ENCODE measurements at places on chromosomes 2 and 18.

- no peak for DNase-seq
These were observed 44.9 kb downstream of the NRP2 start for GRCh38 chr2:205727174-205727573.

DNA sequence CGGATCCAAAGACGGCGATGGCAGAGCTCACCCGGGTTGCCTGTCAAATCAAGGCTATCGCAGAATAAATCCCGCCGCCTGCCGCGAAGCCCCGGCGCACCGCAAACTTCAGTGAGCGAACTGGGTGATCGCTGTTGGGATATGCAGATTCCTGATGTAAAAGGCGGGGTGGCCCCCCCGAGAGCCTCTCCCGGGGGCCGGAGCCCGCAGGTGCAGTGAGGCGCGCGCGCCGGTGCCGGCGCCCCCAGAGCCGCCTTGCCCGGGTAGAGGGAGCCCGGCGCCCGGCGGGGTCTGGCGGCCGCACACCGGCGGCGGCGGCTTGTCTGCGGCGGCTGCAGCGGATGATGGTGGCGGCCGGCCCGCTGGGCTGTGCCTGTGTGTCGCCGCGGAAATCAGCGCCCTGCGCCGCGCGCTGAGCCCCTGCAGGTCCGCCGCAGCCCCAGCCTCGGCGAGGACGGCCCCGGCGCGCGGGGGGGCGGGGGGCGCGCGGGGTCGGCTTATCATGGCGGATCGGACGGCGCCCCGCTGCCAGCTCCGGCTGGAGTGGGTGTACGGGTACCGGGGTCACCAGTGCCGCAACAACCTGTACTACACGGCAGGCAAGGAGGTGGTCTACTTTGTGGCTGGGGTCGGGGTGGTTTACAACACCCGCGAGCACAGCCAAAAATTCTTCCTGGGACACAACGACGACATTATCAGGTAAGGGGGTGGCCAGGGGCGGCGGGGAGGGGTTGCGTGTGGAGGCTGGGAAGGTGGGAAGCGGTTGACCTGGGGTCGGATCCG, 1.3 kb downstream of the EML6 start:
- DNase-seq: peak; percentile 32

DNA sequence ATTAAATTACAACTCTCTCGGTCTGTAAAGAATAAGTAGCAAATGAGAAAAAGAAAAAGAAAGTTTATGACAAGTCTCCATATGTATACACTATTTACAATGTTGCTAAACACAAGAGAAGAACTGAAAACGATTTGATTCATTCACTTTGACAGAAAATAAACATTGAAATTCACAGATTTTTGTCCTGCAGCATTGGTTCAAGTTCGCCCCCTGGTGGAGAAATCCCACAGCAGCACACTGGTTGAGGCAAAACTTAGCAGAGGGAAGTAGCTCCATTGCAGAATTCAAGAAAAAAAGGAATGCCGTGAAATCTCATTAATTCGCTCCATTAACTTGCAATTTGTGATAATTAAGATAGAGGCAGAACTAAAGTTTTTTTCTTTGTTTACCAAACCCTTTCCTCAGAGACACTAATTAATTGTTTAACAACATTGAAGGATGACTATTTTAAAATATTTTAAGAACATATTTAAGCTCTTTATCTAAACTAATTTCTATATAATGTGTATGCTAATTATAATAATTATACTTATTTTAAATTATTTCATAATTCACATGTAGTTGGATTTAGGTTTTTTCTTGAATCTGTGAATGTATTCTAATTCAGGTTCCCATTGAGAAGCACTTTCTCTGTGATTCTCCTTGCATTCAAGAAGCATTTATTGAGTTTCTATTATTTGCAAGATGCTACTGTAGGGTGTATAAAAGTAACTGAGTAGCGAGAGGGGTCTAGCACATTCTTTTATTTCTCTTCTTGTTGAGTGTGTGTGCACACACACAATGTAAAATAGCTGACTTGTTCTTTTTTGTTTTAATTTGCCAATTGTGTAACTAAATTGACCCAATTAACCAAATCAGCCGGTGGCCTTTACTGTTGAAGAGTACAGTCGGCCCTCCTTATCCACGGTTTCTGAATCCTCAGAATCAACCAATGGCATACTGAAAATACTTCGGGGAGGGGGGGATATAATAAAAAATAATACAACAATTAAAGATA, 74.1 kb downstream of the COL4A3 start:
- peak; percentile 59 for DNase-seq

DNA sequence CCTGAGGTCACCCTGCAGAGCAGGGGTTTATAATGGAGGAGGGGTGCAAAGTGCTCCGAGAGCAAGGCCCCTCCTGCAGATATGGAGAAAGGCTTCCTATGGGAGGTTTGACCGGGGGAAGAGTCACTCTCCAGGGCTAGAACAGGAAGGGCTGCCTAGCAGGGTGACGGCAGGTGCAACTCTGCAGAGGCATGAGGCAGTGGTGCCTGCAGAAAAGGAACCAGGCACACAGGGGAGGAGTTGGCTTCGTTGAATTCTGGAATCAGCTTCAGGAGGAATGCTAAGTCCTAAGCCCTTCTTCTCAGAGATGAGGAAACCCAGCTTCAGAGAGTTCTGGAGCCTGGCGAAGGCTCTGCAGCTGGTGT, 17.5 kb upstream of the HPCAL1 start:
- no peak for DNase-seq

DNA sequence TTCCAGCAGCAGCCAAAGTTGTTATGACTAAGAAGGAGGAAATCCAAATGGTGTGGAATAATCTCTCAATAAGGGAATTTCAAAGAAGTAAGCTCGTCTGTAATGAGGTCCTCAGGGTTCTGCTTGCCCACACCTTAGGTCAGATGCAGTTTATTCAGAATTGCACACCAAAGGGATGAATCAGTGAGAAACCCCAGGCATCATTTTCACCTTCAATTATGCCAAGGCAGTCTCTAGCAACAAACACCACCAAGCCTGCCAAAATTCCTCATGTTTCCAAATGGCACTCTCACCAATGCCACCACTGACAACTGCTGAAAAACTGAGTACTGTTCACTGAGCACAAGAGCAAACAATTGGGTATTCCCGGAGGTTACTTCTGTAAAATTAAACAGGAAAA, 43.6 kb downstream of the KCNG3 start:
- no peak for DNase-seq

- peak; percentile 83 for DNase-seq
These were observed 38.7 kb downstream of the PKDCC start for GRCh38 chr2:42086500-42086953.

GRCh38 chr2:218262631-218263586, 2.1 kb downstream of the GPBAR1 start:
- no peak for DNase-seq

GRCh38 chr2:25692737-25693445, 19.5 kb upstream of the DTNB start:
- no peak for DNase-seq

DNA sequence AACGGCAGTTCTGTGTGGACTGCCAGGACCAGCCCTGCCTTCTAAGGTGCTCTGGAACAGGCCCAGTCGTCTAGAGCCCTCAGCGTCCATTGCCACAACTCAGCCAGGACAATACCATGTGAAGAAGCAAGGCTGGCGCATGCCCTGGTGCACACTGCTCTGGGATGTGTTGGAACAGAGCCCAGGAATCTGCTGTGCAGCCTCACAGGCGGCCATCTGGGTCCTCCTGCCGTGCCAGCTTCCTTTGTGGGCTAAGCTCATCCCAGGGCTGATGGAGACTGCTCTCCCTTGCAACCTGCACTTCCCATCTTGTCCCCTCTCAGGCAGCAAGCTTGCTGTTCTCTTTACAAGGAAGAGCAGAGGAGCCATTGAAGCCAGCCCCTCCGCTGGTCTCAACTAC, 246.4 kb upstream of the PXDN start:
- peak; percentile 58 for DNase-seq

GRCh38 chr18:49866680-49867079, 53.3 kb upstream of the ACAA2 start:
- no peak for DNase-seq

- no peak for DNase-seq
These were observed 8.9 kb downstream of the ECEL1 start for GRCh38 chr2:232478571-232479340.

DNA sequence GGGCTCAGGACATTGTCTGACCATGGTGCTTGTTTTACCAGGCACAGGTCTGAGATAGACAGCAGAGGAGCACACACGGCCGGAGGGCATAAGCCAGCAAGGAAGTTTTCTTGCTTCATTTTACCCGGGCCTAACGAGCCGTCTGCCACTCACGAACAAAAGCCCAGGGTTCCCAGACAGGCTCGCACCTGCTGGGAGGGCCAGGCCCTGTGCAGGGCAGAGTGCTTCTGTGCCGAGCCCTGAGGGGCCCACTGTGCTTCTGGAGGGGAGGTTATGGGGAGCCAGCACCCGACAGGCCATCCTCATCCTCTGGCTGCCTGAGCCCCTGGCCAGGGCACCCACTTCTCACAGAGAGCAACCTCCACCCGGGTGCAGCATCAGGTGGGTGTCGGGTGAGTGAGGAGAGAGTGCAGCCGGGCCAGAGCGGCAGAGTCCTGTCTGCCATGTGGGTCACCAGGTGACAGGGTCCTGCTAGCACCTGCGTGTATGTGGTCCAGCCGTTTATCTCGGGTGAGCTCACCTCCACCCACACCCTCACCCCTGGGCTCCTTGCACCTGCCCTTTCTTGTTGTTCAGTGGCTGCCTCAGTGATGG, 297.9 kb downstream of the NDUFA10 start:
- DNase-seq: no peak

DNA sequence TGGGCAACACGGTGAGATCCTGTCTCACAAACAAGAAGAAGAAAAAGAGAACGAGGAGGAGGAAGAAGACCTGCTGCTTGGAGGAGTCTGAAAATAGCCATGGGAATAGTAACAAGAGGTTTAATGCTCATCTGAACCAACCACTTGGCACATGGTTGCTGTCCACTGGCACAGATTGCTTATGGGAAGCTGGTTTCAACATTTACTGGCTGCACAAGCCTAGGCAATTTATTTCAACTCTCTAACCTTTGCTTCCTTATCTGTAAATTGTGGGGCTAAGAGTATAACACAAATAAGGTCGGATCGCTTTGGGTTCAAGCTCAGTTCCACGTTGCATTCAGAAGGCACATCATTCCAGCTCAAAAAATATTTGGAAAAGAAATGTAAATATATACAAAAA, 14.2 kb upstream of the RHOB start:
- DNase-seq: no peak

GRCh38 chr2:4914551-4914950, 777.6 kb upstream of the SOX11 start:
- DNase-seq: no peak

GRCh38 chr18:3177902-3178687, 41.7 kb downstream of the MYOM1 start:
- peak; percentile 97 for DNase-seq

DNA sequence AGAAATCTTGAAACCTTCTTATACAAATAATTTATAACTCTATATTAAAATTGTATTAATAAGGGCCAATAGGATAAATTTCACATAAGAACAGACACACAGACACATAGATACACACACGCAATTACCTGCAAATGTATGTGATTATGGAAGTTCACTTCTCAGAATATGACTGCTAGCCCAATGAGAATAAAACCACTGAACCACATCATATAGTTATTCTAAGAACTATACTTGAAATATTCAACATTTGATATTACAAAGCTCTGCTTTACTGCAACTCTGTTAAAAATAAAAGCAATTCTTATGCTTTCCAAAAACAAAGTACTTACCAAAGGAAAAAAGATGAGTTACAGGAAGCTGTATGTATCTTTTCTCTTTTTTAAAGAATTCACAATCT, 51.1 kb downstream of the PGAP1 start:
- DNase-seq: no peak

DNA sequence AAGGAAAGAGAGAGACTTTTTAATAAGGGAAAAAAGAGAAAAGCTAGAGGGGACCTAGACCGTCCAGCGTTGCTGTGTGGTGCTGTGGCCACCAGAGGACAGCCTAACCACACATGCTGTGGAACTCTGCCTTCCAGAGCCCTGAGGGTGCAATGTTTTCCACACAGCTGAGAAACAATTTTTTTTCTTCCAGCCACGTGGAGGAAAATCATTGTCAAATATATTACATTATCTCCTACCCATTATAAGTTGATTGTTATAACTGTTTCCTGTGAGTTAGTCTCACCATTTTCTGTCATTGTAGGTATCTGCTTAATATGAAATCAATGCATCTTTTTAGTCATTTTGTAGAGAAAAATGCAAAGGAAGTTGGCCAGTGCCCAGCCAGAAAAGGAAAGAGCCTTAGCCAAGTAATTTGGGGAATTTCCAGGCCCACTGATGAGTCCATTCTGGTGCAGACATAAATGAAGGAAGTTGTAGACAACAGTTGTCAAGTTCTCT, 5.9 kb upstream of the MRPL19 start:
- DNase-seq: peak; percentile 64

DNA sequence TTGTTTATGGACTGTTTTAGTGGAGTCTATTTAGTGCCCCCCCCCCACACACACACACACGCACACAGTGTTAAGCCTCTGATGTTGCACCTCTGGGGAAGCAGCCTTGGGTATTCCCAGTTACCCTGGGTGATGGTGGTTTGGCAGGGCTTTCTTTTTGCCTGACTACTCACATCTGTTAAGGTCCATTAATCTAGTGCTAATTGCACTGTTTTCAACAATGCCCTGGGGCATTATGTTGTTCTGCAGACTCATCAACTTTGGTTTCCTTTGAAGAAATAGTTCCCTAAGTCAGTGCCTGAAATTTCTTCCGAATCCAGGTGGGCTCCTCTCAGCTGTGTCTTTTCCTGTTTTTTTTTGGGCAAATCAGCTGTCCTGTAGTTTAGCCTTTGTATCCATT, 34.7 kb downstream of the SPOPL start:
- no peak for DNase-seq

- no peak for DNase-seq
These were observed 5.4 kb downstream of the MRO start for GRCh38 chr18:50814395-50814794.

GRCh38 chr2:128832946-128833663, 514.4 kb upstream of the HS6ST1 start:
- no peak for DNase-seq

DNA sequence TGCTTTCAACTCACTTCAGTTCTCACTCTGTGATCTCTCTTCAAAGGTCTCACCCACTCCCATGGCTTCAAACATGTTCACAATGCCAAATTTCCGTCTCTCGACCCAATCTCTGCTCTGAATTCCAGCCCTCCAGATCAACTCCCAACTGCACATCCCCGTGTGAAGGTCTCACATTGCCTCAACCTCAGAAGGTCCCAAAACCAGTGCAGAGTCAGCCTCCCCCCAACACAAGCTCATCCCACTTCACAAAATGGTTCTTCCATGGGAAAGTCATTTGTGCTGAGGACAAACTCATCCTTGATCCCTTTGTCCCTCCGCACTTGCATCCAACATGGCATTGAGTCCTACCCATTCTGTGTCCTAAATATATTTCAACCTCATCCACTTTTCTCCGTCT, 31.0 kb upstream of the GNAL start:
- no peak for DNase-seq

GRCh38 chr2:235849489-235849888, 318.7 kb downstream of the GBX2 start:
- no peak for DNase-seq

Measured in KBM-7 (cell line).